ENCODE measurements at places on chromosomes 5 and 9. TPM values are rescaled to one million over a fixed set of nuclear protein-coding genes. Genes with fewer than 3 reads are reported as not detected.
A peak's percentile ranks its signal among the peaks of the same experiment; 100 is the strongest.

Gene SYK
- total RNA-seq, result 13.0 TPM

Gene PCDHA9
- 2.5 TPM for total RNA-seq

Gene STKLD1
- total RNA-seq, result 3.9 TPM

Gene ADAMTS12
- total RNA-seq, result 32.1 TPM

DNA sequence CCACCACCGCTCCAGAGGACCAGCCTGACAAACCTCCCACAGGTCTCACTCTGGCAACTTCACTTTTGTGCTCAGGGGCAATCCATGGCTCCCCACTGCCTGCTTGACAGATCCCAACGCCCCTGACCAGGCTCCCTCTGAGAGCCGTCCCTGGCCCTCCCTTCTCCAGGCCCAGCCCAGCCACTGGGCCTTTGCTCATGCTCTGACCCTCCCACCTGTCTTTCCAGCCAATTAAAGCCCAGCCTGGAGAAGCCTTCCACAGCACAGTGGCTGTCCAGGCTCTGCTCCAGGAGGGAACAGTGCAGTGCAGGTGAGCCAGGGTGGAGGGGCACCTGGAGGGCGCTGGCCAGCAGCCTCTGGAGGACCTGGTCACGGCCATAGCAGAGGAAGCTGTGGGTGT, 3.3 kb downstream of the ENTPD2 start:
- DNase-seq, result no peak

DNA sequence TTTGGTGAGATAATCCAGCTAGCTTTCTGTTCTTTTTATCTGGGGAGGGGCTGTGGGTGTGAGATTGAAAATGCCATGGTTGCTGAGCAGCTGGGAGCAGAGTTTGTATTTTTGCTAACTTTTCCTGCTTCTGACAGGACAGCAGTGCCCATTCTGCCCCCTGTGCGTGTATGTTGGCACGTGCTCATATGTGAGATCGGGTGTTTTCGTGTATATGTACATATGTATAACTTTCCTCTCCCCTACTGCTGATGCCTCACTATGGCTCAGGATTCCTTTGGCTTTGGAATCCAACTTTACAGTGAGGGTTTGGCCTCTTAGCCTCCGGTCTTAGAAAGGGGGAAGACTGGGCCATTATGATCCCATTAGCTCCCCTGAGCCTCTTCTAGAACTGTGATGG, 38.3 kb downstream of the RGS3 start:
- no peak for DNase-seq

- peak; percentile 29 for DNase-seq
These were observed 282.5 kb downstream of the GADD45G start for GRCh38 chr9:89887286-89887685.

DNA sequence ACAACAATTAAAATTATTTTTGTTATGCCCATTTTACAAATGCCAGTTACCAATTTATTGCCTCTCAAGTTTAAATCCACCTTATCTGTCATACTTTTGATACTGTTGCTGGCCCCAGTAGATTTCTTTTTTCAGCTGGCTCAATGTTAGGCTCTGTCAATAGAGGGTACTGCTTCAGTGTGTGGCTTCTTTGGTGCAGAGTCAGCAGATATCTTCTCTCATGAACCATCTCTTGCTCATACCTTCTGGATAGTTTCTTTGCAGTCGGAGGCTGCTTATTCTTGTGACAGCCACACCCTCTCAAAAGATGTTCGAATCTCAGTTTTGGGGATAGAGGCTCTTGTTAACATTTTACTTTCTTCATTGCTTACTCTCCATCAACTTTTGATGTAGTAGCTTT, 849.9 kb upstream of the SEMA6A start:
- DNase-seq, result no peak

Data from type B pancreatic cell (in vitro differentiated cells).